ENCODE measurements at places on chromosomes 13 and 19. TPM values are rescaled to one million over a fixed set of nuclear protein-coding genes. Genes with fewer than 3 reads are reported as not detected.

GJB2 gene
- under 0.01 TPM for total RNA-seq

DNA sequence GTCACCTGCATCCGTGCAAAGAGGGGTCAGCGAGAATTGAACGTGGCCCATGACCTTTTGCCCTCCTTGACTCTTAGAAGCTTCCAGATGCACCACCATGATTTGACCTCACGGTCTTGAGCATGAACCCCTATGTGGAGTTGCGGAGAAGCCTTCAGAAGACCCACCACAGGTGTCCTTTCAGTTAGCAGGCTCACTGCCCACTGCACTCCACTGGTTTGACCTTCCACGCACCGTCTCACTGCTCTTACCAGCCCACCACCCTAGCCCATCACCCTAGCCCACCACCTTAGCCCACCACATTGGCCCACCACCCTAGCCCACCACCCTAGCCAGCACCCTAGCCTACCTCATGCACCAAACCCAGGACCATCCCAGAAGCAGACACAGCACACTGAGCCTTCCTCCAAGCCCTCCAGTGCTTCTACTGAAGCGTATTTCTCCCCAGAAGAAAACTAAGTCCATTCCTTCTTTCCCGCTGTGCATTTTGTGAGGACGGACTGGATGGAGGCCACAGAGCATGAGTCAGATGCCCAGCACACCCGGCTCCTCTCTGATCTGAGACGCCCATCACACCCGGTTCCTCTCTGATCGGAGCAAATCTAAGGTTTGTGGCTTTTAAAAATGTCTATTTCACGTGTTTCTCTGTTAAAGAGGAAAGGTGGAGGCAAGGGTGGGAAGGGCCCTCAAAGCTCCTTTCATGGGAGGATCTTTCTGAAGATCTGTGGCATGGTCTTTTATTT, 45.8 kb downstream of the SOX1 start:
- DNase-seq, result no peak

- DNase-seq, result no peak
Measured at GRCh38 chr19:7013678-7014077, 7.6 kb downstream of the MBD3L2B start.

- DNase-seq, result no peak
Measured at GRCh38 chr13:94028650-94029049, 450.8 kb downstream of the DCT start.

CLEC17A gene
- not detected for total RNA-seq

ZNF730 gene
- total RNA-seq, result 1.0 TPM

All from fibroblast of lung (primary cell).